T-cell (primary cell): ENCODE measurements at places on chromosomes 1 and 21.

DNA sequence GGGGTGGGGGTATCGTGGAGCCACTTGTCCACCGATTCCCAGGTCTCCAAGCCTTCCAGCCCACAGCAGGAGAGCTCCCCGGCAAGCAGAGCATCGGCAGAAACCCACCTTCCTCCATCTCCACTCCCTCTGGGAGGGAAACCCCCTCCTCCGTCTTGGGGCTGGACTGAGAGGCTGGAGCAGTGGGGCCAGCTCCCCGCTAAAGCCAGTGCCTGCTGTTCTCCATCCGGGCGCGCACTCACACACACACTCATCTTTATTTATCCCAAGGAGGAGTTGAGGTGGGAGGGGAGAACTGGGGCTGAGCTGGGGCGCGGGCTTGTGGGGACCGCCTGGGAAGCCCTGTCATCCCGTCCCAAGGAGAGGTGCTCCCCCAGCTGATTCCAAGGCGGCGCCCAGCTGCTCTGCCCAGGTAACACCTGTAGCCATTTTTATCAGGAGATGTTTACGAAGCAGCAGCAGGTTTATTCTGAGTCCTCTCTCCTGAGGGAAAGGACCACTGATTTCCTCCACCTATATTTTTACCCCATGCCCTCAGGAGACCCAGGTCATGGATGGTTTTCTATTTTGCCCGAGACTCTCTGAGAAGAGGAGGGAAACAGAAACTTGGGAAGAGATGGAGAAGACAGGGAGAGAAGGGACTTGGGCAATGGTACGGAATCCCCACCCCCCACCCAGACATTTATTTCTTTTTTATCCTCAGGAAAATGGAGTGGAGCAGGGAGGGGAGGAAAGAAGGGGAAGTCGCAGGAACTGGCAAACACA lies 2.1 kb downstream of the KCNN3 start:
- no peak for DNase-seq

GRCh38 chr1:39269349-39269748 lies 64.9 kb downstream of the MACF1 start:
- no peak for DNase-seq

DNA sequence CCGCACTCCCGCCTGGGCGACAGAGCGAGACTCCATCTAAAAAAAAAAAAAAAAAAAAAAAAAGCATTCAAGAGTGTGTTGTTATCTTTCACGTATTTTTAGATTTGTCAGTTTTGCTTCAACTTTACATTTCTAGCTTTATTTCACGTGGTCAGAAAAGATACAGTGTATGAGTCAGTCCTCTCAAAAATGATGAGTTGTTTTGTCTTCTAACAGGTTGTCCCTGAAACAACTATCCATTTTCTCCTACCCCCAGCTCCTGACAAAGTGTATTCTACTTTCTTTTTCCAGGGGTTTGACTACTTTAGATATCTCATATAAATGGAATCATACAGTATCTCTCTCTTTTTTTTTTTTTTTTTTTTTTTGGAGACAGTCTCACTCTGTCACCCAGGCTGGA lies 5.5 kb upstream of the ZNF695 start:
- DNase-seq, result no peak

DNA sequence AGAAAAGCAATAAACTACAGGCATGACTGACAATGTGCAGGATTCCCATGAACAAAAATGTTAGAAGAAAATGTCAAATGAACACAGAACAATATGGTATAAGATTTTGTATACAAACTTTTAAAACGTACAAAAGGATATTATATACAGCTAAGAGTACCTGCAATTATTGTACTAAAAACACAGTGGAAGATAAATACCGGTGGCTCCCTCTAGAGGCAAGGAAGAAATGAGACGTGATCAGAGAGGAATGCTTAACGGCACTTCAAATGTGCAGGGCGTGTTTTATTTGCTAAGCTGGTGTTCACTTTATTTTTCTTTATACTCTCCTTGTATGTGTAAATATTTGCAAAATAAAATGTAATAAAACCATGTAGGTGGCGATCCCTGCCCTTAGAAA lies 191.8 kb upstream of the SAMSN1 start:
- DNase-seq, result peak; percentile 19

- DNase-seq, result no peak
Observed at GRCh38 chr1:28927266-28927647, 12.9 kb downstream of the EPB41 start.

GRCh38 chr1:232868793-232869491 lies 63.7 kb downstream of the MAP10 start:
- no peak for DNase-seq

DNA sequence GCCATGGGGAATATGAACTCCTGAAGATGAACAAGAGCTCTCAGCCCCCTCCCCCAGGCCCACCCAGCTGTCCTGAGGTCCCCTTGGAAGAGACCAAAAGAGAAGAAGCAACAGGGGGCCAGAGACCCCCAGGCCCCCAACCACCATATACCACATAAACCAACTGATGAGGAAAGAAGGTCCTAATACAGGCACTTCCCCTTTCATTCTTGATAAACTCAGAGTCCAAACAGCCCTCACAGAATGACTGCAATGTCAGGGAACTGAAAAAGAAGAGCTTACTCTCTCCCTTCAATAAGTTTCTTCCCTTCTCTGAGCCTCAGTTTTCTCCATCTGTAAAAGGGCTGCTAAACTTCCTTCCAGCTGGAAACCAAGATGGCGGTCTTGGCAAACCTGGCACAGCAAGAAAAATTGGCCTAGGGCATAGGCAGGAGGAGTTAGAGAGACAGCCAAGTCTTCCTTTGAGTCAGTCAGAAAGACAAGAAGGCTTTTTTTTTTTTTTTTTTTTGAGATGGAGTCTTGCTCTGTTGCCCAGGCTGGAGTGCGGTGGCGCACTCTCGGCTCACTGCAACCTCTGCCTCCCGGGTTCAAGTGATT lies 90.5 kb downstream of the VWA5B1 start:
- no peak for DNase-seq

- no peak for DNase-seq
Observed at GRCh38 chr1:5740450-5740849, 251.8 kb downstream of the NPHP4 start.

DNA sequence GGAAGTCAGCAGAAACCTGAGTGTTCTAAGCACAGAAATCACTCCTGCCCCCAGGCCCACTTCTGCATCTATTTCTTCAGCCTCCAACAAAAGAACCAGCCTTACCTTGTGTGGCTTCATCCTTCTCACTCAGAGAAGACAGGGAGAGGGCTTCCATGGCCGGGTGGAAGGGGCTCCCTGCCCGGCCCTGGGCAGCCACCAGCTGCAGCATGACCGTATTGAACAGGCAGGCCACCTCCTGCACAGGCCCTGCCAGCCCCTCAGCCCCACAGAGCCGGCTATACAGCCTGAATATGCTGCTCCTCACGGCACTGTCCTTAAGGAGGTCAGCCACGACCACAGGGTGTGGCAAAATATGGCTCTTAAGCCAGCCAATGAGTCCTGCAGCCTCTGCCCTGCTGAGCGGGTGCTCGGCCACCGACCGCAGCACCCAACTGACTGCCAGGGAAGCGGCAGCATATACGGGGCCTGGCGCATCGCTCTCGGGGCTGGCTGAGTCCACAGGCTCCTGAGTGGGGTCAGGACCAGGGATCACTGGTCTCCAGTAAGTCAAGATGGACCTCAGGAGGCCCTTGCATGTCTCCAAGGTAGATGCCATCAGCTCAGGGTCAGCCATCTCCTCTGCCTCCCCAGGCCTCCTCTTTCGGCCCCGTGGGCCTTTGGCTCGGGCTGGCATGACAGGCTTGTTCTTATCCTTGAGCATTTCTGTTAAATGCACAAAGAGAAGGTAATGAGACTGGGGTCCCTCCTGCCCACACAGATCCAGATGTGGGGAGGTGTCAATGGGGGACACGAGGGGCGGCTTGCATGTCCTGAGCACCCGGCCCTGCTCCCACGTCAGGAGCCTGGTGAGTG lies 17.9 kb downstream of the MRAP start:
- no peak for DNase-seq

DNA sequence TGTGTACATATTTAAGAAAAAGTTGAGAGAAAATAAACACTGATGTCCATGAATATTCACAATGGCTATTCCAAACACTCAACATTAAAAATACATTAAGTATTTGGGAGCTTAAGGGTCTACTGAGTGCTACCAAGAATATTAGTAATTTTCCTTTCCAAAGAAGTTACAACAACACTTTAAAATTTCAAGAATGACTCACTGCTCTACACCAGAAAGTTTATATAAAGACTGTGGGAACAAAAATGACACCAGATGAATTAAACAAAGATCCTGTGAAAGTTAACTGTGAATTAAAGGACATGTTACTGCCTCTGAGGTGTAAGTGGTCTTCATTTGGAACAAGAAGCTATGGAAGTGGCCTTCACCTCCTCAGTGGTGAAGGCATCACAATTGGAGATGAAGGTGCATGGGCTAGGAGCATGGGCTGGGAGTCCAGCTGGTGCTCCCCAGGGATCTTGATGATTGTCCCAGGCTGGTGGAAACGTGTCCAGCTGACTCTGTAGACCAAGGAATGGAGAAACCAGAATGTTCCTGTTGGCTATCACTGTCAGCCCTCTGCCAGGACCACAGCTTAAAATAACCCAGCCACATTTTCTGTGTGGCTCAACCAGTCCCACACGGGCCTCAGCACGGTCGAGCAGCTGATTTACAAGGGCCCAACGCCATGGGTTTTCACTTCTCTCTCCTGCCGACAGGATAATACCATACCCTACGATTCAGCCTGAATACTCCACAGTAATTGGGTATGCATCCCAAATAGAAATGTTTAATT lies 28.8 kb downstream of the TAF5L start:
- no peak for DNase-seq

- DNase-seq, result no peak
Observed at GRCh38 chr1:228087771-228088251, 5.3 kb downstream of the ARF1 start.

- no peak for DNase-seq
Observed at GRCh38 chr1:80566123-80566522, 1234.6 kb upstream of the ADGRL2 start.

- no peak for DNase-seq
Observed at GRCh38 chr1:112748396-112748795, 33.3 kb upstream of the PPM1J start.

GRCh38 chr1:180178511-180179161 lies 24.0 kb downstream of the QSOX1 start:
- DNase-seq, result peak; percentile 58

DNA sequence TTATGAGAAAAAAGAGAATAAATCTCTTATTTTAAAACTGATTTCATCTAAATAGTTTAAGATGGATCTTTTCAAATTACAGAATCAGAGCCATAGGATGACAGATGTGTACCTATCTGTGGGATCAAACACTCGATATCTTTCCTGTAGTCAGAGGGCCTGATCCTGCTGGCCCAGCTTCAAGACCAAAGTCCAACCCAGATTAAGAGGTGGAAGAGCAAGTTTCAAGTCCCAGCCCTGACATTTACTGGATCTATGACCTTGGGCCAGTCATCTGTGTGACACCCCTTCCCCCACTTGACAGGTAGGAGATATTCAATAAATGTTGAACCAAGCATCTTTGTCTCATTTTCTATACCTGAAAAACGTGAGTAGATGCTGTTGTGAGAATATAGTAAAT lies 140.7 kb downstream of the FAM78B start:
- no peak for DNase-seq

GRCh38 chr1:67257173-67257535 lies 50.5 kb upstream of the IL12RB2 start:
- DNase-seq, result no peak
